CD14-positive monocyte (primary cell): ENCODE measurements at places on chromosomes 7 and 10. TPM values are rescaled to one million over a fixed set of nuclear protein-coding genes. Genes with fewer than 3 reads are reported as not detected.

The TMEM176B gene
- 391 and 415 TPM in 2 replicates for polyA plus RNA-seq

The SUGCT gene
- not detected for polyA plus RNA-seq

The SPDYE2 gene
- not detected for polyA plus RNA-seq

The HOXA11 gene
- polyA plus RNA-seq: not detected

The GARIN1A gene
- polyA plus RNA-seq: 0.41 and 1.8 TPM in 2 replicates

The OPN4 gene
- not detected for polyA plus RNA-seq

The TMEM236 gene
- not detected for polyA plus RNA-seq

The TLL2 gene
- not detected in 2 replicates for polyA plus RNA-seq

The ANK3 gene
- not detected for polyA plus RNA-seq

The NUTM2B gene
- polyA plus RNA-seq: not detected

The NAT16 gene
- not detected for polyA plus RNA-seq

The CHRM2 gene
- polyA plus RNA-seq: not detected

The CYCS gene
- 80.8 TPM for polyA plus RNA-seq

The PLEKHS1 gene
- polyA plus RNA-seq: not detected

The C7orf57 gene
- 0.05 TPM in 1 of 2 replicates, not detected in the other for polyA plus RNA-seq

The AGAP5 gene
- polyA plus RNA-seq: 6.8 and 8.9 TPM in 2 replicates

The NXPH1 gene
- not detected for polyA plus RNA-seq

The DEPP1 gene
- polyA plus RNA-seq: not detected

The KCP gene
- 0.09 and 0.16 TPM in 2 replicates for polyA plus RNA-seq
